Activated CD4-positive, alpha-beta memory T cell treated with anti-CD3 and anti-CD28 coated beads, Interleukin-2, amount 10 ng/mL, durations not matched to agents 7 days and 5 days (primary cell): ENCODE measurements at places on chromosomes 1 and 21.
A peak's percentile ranks its signal among the peaks of the same experiment; 100 is the strongest.

DNA sequence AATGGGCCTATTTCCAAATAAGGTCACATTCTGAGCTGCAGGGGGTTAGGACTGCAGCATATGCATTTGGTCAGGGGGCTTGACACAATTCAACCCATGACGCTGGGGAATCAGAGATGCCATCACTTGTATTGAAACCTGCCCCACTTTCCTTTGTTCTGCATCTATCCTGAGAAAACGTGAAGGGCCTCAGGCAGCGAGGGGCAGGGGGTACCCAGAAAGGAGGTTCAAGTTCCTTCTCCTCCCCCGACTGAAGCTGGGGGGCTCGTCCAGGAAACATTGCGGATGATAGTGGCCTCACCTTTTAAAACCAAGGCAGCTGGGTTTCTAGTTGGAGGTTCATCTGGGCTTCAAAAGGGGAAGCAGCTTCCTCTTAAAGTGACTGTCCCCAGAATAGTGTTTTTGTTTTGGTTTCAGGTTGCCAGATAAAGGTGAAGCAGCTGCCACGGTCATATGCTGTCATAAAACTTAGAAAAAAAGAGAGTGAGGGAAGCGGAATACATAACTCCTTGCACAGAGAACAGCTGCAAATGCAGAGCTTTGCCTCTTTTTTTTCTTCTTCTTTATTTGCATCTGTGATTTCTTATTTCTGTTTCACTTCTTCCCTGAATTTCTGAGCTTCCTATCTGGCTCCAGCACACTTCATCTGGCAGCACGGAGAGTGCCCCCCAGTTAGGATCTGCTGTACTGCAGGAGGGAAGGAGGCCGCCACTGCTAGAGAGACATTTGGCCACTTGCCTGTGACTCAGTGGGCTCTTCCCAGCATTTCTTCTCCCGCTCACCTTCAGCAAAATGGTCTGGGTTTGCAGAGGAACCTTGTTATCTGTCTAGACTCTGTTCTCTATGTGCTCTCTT lies 142.0 kb downstream of the AJAP1 start:
- no peak for DNase-seq

DNA sequence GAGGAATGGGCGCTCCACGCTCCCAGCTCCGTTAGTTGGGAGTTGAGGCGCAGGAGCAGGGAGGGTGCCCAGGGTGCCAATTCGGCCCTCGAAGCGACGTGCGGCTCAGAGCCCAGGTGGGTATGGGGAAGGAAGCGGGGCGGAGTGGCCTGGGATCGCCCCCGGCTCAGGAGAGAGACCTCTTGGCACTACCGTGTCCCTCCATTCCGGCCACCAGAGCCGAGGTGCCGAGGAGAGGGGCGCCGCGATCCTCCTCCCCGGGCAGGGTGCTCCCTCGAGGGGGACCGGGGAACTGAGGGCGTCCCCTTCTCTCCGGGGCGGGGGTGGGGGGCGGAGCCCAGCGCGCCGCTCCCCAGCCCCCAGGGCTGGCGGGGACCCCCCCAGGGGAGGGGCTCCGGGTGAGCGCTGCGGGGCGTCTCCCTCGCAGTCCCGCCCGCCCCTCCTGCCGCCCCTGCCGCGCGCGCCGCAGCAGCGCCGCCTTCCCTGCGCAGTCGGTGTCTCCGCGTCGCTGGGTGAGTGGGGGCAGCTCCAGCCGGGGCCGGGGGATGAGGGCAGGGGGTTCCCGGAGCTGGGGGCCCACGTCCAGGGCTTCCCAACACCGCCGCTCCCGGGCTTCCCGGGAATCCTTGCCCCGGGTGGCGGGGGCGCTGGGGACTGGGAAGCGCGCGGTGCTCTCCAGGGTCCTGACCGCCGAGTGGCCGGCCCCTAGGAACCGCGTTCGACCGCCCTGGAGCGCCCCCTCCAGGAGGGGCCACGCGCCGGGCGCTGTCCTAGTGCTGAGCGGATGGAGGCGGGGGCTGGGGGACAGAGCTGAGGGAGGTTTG lies at the start of gene HPCA:
TSS of gene HPCA (plus strand) at position 488 of the 824 bp plus-strand sequence. CDS start 2,408 bp downstream, outside the sequence.
- peak; percentile 56 for DNase-seq

DNA sequence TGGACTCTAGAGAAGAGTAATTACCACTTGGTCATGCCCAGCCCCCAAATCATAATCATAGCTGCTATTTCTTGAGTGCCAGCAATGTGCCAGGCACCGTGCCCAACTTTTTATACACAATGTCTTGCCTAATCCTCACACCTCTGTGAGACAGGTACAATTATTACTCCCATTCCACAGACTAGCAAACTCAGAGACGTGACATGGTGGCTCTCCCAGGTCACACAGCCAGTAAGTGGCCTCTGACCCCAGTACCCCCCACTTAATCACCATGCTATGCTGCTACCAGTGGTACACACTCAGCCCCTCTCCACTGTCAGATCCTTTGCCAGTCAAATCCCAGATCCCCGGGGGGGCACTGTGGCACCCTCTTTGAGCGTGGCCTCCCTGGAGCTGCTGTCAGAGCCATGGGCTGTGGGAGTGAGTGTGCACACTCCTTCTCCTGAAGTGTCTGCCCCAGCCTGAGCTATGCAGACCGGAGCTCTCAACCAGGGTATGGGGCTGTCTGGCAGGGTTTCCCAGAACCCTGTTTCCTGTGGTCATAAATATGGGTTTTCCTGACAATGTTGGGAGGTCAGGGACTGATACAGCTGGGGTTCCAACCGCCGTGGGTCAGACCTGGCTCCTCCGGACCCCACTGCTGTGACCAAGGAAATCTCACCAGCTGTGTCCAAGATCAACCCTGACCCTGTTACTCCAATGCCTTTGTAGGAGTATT lies 51.8 kb downstream of the LACTBL1 start:
- no peak for DNase-seq

DNA sequence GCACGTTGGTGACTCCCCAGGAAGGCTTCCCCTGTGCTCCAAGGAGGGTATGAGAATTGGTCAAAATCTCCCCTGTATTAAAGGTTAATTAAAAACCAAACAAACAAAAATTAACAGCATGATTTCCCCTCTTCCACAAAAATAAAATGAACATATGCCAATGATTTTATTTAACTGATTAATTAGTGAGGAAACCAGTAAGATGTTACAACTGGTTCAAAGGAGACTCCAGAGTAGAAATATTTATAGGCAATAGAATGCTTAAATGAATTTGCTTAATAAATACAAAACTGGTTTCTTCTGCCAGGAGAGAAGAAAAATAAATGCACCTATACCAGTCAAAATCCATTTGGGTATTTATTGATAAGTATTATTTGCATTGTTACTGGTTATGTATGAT lies 249.5 kb upstream of the DEPDC1 start:
- no peak for DNase-seq

DNA sequence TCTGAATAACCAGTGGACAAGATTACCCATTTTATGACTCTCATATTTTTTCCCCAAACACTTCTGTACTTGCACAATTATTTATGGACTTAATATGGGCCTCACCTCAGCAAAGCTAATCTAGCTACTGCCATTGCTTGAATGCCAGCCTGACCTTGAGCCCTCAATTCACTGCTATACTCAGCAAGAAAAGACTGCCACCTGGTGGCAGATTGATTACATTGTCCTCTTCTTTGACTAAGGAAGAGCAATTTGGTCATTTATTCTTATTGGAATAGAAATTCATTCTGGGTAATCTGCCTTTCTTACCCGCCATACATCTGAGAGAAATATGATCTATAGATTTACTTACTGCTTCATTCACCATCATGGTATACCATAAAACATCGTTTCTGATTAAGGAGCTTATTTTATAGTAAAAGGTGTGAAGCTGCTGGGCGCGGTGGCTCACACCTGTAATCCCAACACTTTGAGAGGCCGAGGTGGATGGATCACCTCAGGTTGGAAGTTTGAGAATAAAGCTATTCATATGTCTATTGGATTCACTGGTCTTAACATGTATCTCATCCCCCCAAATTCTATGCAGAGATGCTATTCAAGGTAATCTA lies 32.9 kb upstream of the DIPK1A start:
- peak; percentile 74 for DNase-seq

- DNase-seq, result no peak
Observed at GRCh38 chr1:113058941-113059706, 13.9 kb upstream of the LRIG2 start.

GRCh38 chr1:88394958-88395357 lies 289.1 kb upstream of the PKN2 start:
- no peak for DNase-seq

DNA sequence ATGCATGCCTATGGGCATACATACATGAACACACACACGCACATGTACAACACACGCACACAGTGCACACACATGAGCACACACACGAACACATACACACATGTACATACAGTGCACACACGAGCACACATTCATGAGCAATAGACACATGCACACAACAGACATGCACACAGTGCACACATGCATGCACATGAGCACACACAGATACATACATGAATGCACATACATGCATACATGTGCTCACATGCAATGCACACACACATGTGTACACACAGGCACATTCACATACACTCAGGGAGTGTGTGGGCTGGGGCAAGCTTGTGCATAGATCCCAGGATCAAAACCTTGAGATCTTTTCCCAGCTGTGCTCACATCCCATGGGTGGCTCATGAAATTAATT lies 18.9 kb downstream of the CRYAA start:
- no peak for DNase-seq

DNA sequence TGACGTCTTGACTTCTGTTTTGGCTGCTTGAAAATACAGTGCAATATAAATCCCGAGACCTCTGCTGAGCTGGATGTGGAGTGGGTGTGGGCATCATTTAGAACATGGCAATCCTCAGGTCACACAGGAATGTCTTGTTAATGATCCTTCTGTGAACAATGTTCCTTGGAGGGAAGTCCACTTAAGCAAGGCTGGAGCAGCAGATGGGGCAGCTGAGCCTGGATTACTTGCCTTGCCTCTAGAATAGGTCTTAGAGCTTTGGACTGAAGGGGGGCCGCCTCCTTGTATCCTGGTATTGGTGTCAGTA lies 926 bp upstream of the SCMH1 start:
- no peak for DNase-seq

DNA sequence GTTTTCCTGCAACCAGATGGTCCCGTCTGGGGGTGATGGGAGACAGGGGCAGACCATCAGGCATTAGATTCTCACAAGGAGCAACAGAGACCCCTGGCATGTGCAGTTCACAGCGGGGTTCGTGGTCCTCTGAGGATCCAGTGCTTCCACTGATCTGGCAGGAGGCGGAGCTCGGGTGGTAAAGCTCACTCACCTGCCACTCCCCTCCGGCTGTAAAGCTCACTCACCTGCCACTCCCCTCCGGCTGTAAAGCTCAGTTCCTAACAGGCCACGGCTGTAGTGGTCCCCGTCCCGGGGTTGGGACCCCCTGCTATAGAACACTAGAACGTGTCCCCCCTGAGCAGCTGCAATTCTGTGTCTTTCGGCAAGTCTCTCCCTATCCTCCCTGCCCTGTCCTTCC lies 4.6 kb downstream of the KRTAP10-12 start:
- DNase-seq, result no peak

GRCh38 chr1:40663324-40664166 lies 1.9 kb downstream of the RIMS3 start:
- DNase-seq, result no peak

GRCh38 chr1:231420959-231421545 lies 1.0 kb downstream of the EGLN1 start:
- peak; percentile 49 for DNase-seq
